ENCODE measurements at places on chromosomes 3 and 15.

DNA sequence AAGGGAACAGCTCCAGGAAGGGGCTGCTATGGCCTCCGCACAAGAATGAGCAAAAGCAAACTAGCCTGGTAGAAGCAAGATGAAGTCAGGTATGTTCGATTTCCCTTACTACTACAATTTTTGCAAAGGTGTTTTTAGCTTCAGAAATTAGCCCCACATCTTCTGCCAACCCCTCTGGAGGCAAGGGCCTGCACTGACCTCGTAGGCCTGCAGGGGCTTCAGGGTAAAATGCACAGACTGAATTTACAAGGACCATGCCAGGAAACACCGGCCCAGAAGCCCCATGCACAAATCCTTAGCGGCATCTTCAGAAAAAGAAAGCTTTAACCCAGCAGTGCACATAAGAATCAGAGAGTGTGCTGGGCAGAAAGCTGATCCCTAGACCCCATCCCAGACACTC is 53.0 kb downstream of the SLC6A1 start:
- DNase-seq, result no peak

DNA sequence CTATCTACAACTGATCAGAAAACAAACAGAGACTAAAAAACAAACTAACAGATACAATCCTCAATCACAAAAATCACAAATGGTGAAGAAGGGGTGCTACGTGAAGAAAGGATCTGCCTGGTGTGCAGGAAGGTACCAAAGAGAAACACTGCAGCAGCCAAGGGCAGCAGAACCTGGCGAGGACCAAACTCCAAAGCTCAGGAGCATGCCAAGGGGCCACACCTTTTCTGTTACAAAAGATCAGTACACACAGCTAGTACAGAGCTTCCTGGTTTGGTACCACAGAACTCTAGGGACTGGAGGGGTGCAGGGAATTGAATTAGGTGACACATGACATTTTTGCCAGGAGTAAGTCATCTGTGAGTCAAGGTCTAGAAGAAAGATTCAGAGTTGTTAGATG is 107.4 kb upstream of the GRM7 start:
- DNase-seq, result no peak

GRCh38 chr3:52671676-52672075 is 14.0 kb downstream of the PBRM1 start:
- DNase-seq, result no peak

DNA sequence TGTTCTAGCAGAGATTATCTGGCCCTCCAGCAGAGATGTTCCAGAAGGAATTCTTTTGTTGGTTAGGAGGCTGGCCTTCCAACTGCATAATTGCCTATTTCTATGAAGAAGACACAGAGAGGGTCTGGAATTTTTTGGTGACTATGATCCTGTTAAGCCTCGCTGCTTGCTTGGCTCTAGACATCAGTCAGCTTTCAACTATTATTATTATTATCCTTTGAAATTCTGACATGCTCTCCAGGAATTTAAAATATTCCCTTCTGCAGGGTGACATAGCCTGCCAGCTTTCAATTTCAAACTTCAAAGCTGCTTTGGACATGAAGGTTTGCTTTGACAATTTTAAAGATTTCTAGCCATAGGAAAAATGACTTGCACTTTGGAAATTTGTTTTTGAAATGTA is 26.3 kb upstream of the ZNF148 start:
- DNase-seq, result no peak

- no peak for DNase-seq
Observed at GRCh38 chr3:52471371-52472238, 16.2 kb downstream of the NISCH start.

GRCh38 chr3:55161231-55161630 is 233.4 kb upstream of the LRTM1 start:
- no peak for DNase-seq

- DNase-seq, result no peak
Observed at GRCh38 chr3:129448186-129448895, 8.3 kb downstream of the IFT122 start.

DNA sequence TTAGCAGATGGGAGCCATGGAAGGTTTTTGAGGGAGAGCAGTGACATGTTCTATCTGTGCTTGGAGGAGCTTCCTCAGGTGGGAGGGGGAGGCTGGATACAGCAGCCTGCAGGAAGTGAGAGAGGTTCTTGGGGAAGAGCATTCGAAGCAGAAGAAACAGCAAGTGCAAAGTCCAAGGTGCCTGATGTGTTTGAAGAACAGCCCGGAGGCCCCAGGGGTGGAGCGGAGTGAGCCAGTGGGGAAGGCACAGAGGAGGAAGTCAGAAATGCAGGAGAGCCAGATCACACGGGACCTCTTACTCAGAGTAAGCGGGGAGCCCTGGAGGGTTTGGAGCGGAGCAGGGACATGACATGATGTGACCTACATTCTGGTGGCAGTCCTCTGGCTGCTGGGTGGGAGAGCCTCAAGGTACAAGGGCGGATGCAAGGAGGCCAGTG is 10.8 kb downstream of the ITGA11 start:
- DNase-seq, result no peak

DNA sequence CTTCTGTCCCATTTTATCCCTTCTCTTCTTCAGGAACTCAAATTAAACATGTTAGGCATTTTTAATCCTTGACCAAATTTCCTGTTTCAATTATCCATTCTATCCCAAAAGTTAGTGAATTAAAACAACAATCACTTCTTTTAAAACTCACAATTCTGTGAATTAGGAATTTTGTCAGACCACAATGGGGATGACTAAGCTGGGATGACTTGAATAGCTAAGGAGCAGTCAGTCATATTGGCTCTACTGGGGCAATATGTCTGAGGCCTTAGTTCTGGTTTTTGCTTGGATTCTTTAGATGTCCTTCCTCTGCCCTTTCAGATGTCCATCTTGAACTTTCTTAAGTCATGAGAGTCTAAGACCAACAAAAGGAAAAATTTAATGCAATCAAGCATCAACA is 178.2 kb upstream of the TGFBR2 start:
- no peak for DNase-seq

GRCh38 chr3:31425401-31425800 is 107.3 kb upstream of the STT3B start:
- DNase-seq, result no peak

- DNase-seq, result peak; percentile 8
Observed at GRCh38 chr15:79339588-79340314, 28.8 kb downstream of the TMED3 start.

DNA sequence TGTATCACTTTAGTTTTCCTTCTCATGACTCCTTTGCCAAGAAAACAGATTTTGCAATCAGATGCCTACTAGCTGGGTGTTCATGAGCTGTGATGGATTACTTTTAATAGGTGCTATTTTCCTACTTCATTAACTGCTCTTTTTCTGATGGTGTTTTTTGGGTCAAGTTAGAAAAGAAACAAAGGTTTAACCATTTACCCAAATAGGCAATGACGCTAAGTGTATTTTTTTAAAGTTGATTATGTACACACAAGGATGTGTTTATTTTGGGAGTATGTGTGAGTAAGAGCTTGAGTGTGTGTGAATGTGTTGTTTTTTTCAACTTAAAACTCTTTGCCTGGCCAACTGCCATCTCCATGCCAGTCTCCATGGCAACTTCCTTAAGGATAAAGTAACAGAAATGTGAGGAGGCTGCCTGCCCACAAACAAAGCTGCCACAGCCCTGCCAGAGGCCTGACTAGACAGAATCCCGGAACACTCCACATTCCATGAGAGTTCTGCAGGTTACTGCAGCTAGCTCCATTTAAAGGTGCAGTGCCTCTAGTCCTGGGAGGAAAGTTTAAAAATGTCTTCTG is 215.6 kb upstream of the RBMS3 start:
- peak; percentile 16 for DNase-seq

GRCh38 chr15:60685346-60685937 is 206.5 kb upstream of the ICE2 start:
- no peak for DNase-seq

DNA sequence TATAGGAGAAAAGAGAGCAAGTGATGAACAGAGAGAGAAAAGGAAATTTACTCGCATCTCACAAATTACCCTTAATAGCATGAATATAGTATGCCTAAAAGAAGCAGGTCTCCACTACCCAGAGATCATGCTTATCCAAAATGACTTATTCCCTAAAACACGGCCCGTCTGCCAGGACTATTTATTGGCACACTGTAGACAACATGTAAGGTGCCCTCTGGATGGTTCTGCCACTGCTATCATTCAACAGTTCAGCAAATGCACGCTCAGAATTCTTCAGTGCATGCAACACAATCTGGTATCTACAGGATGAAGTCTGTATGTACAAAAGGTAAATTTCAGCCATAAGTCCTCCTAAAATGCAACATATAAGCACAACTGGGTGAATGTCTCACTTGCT is 465.8 kb downstream of the SHQ1 start:
- DNase-seq, result no peak

- no peak for DNase-seq
Observed at GRCh38 chr15:34059476-34059875, 20.5 kb upstream of the AVEN start.

DNA sequence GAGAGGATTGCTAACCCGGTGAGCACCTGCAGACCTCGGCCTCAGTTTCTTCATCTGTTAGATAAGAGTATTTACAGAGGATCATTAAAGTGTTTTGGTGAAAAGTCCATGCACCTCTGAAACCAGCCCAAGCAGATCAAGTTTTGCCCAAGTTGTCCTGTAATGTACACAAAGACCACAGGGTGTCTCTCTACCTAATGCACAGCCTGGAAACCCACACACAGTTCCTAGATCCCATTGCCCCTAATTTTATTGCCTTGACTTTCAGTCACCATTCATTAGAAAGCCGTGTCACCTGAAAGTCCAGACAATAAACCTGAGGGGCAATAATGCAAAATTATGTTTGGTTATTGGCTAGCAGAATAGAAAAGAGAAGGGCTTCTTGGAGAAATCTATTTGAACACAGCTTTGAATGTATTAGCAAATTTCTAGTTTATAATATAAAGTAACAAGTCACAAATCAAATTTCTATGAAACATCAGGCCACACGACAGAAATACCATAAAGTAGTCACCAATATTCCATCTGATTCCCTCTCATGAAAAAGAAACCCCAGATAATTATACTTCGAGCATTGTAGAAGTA is 161.3 kb upstream of the SLC2A2 start:
- DNase-seq, result no peak

DNA sequence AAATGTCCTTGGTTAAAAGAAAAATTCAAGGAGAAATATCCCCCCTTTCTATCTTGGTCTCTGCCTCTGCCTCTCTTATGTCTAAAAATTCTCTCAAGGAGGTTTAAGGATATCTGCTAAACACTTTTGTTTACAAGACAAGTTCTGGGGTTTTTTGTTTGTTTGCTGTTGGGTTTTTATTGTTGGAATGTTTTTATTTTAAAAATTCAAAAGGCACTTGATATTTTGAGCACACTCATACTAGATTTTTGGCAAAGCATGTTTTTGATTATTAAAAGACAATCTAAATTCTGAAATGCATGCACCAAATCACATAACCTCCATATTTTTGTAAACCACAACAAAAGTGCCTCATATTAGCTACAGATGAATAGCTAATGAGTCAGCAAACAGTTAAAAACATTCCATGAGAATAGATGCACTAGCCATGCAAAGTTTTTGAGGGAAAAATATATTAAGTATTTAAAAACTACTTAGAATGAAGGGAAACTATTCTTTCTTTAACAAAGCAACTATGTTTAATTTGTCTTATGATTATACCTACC is 84.6 kb downstream of the ZBTB20 start:
- no peak for DNase-seq

- no peak for DNase-seq
Observed at GRCh38 chr3:78134496-78134895, 1094.6 kb downstream of the ROBO2 start.

GRCh38 chr15:60933900-60934885 is 294.9 kb downstream of the RORA start:
- peak; percentile 38 for DNase-seq

- no peak for DNase-seq
Observed at GRCh38 chr3:143526011-143526545, 322.2 kb downstream of the SLC9A9 start.

DNA sequence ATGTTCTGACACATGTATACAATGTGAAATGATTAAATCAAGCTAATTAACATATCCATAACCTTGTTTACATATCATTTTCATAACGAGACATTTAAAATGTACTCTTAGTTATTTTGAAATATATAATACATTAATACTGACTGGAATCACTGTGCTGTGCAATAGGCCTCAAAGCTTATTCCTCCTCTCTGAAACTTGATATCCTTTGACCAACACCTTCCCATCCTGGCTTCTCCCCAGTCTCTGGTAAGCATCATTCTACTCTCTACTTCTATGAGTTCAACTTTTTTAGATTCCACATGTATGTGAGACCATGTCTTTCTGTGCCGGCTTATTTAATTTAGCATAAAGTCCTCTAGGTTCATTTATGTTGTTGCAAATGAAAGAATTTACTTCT is 47.1 kb upstream of the IL20RB start:
- no peak for DNase-seq

GRCh38 chr15:23569151-23569925 is 3.9 kb downstream of the MKRN3 start:
- peak; percentile 30 for DNase-seq

DNA sequence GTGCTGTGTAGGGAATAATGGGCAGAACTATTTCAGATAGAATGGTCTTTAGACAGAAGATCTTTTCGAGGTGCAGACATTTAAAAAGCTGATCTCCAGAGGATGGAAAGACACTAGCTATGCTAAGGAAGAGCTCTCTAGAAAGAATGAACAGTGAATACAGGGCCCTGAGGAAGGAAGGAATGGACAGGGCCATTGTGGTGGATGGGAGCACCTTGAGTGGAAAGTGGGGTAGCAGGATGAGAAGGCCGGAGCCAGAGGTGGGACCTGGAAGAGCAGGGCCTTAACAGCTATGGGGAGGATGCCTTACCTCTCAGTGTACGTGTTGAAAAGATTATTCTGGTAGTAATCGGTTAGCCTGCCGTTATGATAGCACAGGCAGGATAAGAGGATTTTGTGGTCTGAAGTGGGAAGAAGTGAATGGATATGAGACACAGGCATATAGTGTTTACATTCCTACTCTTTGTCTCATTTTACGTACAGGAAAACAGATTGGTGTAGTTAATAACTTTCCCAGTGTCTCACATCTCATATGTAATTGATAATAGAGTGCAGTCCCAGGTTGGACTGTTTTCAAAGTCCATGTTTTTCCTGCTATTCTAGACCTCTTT is 172.4 kb downstream of the KLHL25 start:
- no peak for DNase-seq

- DNase-seq, result no peak
Observed at GRCh38 chr3:172211123-172211522, 171.7 kb downstream of the FNDC3B start.

- no peak for DNase-seq
Observed at GRCh38 chr3:38653685-38654537, 4.4 kb upstream of the SCN5A start.

- DNase-seq, result peak; percentile 68
Observed at GRCh38 chr3:192514081-192514753, 213.1 kb downstream of the FGF12 start.
